ENCODE measurements at places on chromosomes 7 and 10.
A peak's percentile ranks its signal among the peaks of the same experiment; 100 is the strongest.

DNA sequence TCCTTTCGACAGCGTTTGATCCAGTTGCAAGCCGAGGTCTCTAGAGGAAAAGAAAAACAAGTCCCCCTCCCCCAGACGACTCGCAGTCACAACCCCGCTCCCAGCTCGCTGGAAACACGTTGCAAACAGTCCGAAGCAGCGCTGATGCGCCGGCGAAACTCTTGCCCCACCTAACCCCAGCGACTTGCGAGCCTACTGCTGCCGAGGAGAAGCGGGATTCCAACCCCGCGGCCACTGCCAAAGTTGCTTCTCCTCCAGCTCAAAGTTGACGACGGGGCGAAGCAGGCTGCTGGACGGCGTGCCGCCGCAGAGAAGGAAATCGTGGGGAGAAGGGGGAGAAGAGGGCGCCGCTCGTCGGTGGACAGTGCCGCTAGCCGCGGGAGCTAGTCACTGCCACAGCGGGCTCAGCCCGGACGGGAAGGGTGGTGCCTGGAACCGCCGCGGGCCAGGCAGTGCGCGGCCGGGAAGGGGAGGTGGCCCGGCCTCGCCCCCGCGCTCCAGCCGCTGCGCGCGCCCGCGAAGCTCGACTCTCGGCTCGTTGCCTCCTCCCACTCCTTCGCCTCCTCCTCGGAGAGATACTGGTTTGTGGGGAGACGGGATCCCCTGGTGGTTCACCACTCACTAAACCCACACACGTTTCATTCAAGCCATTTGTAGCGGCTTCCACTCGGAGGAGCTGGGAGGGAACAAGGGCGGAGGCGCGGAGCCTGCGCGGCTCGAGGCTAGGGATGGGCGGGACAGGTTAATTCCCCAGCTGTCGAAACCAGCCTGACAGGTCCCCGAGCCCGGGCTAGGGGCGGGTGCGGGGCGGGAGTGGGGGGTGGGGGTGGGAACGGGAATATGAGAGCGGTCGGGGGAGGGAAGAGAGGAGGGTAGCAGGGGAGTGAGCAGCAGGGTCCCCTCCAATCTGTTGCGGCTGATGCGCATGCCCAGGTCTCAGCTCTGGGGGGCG, at the start of gene GPR37:
Gene GPR37, minus strand, starts transcription at position 392 of the 952 bp plus-strand sequence. CDS start 816 bp downstream, outside the sequence.
- DNase-seq: peak; percentile 96

DNA sequence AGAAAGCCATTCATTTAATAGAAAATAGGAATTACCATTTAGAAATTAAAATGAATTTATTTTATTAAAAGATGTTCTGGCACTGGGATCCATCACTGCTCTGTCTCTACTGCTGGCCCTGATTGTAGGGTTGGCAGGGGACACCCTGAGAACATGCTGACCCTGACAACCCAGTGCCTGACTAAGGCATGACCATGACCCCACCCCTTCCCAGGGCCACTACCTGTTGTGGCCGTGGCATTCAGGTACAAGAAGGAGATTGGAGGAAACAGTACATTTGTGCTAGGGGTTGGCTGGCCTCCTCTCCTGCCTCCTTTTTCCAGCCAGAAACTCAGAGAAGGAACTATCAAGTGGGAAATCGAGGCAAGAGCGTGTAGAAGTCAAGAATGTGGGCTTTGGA, 197.0 kb upstream of the ZMIZ1 start:
- DNase-seq: no peak

DNA sequence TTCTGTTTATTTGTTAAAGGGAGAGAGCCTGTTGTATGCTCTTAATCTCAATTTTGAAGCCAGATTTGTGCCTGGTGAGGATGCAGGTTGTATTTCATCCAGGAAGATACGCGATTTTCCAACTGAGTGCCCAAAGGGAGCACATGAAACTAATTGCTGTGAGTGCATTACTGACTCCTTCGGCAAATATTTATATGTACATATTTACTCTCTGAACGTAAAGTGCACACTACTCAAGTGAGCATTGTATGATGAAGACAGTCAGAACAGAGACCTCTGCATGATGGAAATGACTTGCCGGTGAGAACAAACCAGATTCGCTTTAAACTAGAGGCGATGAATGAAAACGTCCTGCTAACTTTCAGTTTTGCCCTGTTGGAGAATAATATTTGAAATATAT, 130.1 kb downstream of the MALRD1 start:
- no peak for DNase-seq

DNA sequence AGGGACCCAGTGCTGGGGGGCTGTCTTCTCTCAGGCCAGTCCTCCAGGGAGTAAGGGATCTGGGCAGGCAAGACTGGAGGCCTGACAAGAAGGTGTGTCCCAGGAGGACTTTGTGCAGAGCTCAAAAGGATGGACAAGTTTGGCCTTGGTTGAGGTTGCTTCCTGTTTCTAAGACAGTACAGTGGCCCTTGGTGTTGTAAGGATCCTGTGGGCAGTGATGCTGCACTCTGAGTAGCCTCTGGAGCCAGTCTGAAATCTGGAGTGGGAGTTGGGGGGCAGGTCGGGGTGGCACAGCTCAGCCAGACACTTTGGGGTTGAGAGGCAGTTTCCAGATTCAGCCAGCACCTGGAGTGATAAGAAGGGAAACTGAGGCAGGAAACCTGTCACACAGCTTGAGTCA, 139.2 kb upstream of the ZMIZ1 start:
- DNase-seq: no peak

GRCh38 chr10:72254813-72255568, 18.7 kb upstream of the DDIT4 start:
- DNase-seq: peak; percentile 97

DNA sequence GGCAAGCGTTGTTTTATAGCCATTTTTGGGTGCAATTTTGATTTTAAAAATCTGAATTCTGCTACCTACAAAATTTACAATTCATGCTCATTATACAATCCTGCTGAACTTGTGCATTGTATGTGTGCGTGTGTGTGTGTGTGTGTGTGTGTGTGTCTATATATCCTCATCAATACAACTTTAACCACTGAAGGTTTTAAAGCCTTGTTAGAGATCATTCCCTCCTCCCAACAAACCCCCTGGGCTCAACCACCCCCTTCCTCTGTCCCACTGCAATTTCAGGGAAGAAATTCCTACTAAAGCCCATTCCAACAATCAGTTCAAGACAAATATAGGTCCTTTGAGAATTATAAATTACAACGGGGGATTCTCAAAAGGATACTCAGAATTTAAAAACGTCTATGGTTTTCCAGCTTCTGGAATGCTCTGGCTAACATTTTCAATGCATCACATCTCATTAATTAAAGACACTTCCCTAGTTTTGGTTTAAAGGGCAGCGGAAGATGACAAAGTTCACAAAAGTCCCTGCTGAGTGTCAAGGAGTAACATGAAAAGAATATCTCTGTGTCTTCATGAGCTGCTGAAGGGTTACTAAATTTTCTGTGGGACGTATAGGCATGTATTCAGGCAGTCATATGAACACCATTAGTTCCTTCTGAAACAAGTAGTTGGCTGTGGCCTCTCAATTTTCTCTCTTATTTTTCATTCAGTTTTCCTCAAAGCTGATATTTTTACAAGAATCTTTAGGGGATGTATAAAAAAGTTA, 889 bp upstream of the SEMA3A start:
- DNase-seq: peak; percentile 13

DNA sequence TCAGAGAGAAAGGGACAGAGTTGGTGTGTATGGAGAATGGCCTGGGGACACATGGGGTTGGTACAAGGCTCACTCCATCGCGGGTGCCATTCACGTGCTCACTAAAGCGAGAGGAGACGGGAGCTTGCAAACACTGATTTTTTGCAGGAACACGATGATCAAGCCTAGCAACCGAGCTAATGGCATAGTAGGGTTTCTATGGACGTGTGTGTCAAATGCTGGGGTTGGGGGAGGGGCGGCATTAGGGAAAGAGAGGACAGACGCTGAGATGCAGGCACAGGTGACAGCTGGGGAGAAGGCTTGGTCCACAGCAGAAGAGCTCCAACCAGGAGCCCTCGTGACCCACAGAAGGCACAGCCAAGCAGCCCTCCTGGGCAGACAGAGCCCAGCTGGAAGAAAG, 33.9 kb downstream of the RCC1L start:
- no peak for DNase-seq

DNA sequence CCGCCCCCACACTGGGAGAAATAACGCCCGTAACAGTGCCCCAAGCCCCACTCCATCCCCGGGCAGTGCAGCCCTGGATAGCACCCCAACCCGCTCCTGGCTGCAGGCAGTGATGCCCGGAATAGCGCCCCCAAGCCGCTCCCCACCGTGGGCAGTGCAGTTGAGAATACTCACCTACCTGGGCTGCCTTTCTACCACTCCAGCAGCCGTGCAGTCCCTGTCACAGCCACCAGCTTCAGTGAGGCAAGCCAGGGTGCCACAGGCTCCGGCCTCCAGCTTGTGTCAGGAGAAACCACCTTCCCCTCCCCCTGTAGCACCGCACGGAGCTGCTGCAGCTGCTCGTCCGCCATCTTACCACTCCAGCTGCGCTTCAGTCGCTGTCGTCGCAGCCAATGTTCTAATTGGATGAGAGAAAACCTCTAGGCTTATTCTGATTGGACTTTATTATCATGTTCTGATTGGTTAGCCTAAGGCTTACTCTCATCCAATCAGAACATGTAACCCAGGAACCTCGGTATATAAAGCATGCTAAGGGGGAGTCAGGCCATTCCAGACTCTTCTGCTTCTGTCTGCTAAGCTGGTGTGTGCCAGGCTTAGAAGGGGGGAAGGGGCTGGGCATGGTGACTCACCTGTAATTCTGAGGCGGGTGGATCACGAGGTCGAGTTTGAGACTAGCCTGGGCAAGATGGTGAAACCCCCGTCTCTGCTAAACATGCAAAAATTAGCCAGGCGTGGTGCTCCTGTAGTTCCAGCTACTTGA, 53.2 kb upstream of the ZNF33B start:
- no peak for DNase-seq

- DNase-seq: no peak
Measured at GRCh38 chr10:6239213-6239991, 36.7 kb downstream of the PFKFB3 start.

DNA sequence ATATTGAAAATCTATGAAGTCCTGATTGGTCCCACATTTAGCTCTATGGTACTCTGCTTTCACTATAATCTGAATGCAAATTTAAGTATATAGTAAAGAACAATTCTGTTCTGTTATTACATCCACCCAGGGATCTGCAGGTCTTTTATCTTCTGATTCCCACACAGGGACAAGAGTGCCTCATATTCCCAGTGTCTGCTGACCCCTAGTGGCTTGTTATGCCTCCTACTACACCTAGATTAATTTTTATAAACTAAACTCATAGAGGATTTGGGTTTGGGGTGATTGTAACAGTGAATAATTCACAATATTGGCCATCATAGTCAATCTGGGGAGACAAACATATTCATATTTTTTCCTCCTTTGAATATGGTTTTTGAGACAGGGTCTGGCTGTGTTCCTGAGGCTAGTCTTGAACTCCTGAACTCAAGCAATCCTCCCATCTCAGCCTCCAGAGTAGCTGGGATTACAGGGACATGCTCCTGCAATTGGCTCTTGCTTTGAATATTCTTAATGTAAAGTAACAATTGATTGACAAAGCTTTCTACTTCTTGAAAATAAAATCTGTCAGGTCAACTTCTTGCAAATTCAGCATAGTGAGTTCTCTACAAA, 282.1 kb downstream of the KCND2 start:
- DNase-seq: peak; percentile 34

DNA sequence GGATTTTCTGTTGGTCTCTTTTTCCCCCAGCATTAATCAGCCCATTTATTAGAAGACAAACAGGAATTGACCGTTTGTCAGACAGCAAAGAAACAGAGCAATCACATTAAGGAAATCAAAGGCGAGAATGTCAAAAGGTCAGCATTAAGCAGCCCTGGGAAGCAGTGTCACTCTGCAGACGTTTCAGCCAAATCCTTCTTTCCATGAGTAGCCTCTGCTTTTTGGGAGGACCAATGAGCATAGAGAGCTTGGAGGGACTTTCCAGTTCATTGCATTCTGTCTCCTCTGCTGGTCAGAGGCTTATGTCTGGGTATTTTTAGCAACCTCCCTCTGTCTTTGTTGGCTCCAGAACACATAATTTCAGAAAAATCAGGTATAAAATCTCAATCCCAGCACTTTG, 481.4 kb downstream of the GALNT17 start:
- DNase-seq: no peak

- no peak for DNase-seq
Measured at GRCh38 chr10:71009126-71009525, 120.8 kb upstream of the PCBD1 start.

DNA sequence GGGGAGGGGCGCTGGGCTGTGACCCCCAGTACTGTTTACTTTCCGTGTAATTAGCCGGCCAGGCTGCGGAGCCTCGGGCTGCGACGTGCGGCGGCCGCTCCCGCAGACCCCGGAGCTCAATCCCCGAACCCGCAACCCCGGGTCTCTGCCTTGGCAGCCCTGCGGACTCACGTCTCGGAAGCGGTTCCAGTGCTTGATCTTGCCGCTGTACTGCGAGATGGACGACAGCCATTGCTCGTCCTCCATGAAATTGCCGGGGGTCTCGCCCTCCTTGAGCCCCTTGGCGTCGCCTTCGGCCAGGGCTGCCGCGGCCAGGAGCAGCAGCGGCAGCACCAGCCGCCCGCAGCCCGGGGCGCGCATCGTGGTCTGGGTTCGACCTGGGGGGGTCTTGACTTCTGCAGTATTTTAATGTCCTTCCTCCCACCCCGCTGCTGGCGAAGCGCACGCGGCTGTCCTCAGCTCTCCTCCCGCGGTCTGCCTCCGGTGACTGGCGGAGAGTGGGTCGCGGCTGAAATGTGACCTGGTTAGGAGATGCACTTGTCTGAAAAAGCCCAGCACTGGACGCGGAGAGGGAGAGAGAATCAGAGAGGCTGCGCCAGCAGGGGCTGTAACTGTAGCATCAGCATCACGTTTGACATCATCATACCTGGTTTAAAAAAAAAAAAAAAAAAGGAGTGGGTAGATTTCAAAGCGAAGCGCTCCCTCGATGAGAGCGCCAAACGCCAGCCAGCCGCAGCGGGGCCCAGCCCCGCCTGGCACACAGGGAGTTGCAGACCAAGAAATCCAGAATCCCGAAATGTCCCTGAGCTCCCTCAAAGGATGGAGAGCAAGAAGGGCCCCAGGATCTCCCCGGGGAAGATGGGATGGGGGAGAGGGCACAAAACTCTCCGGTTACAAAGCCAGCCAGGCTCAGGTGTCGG, at the start of gene SPOCK2:
Gene SPOCK2, minus strand, starts transcription at position 583 of the 920 bp plus-strand sequence. Its CDS starts 223 bp downstream, at position 360.
- peak; percentile 42 for DNase-seq
